ENCODE measurements at places on chromosomes 11 and 22. TPM values are rescaled to one million over a fixed set of nuclear protein-coding genes. Genes with fewer than 3 reads are reported as not detected.

DNA sequence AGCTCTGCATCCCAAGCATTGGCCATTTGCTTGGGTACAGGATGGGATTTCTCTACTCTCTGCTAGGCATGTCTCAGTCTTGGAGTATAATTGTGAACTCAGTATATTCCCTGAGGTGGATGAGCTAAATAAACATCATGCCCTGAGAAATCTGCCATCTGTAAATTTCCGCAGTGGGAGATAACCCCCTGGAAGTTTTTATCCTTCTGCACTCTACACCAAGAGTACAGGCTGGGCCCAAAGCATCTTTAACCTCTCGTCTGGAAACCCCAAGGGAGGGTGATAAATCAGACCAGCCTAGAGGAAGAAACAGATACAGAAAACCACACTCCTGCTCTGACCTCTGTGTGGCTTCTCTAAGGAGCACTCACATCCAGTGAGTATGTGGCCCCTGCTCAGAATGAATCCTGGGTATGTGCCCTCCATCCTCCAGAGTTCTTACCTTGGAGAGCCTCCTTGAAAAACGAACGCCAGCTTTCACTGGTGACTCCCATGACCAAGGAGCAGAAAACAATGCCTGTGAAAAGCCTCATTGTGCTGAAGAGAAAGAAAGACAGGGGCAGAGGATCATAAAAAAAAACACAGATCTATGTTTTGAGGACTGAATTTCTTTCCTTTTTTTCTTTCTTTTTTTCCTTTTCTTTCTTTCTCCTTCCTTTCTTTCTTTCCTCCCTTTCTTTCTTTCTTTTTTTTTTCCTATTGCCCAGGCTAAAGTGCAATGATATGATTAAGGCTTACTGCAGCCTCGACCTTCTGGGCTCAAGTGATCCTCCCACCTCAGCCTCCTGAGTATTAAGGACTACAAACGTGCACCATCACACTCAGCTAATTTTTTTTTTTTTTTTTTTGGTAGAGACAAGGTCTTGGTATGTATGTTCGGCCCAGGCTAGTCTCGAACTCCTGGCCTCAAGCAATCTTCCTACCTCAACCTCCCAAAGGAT lies 938 bp downstream of the SAA4 start:
- DNase-seq, result no peak

DNA sequence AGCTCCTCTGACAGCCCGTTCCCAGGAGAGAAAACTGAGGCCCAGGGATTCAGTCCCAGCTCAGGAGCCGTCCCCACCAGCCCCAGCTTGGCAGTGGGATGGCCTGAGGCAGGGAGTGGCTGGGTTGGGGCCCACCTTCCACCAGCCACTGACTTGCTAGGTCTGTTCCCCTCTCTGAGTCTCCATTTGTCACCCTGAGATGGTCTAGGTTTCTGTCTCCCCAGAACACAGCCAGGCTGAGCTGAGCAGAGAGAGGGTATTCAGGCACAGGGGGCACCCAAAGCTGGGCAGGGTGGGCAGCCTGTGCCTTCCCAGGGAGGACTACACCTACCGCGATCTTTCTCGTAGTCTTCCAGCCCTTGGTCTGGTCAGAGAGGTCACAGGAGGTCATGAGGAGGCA lies 95.7 kb downstream of the PDE2A start:
- peak; percentile 2 for DNase-seq

Gene MAML2
- total RNA-seq, result 41.8 TPM

GRCh38 chr11:131543389-131544025 lies 173.1 kb downstream of the NTM start:
- peak; percentile 45 for DNase-seq

DNA sequence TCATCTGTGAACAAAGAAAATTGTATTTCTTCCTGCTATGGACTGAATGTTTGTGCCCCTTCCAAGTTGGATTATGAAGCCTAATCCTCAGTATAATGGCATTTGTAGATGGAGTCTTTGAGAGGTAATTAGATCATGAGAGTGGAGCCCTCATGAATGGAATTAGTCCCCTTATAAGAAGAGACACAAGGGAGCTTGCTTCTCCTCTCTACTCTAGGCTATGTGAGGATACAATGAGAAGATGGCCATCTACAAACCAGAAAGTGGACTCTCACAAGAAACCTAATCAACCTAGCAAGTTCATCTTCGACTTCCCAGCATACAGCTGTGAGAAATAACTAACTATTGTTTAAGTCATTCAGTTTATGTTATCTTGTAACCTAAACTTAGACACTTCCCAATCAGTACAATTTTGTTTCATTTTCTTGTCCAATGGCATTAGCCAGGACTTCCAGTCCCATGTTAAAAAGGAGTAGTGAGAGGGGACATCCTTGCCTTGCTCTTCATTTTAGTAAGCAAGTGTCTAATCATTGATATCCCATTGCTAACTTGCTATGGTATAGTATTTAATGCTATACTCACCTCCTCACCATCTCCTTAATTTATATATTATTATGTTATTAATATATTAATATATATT lies 45.7 kb downstream of the PDGFD start:
- DNase-seq, result no peak

GRCh38 chr11:2726964-2727363 lies 27.2 kb upstream of the KCNQ1OT1 start:
- no peak for DNase-seq

- DNase-seq, result no peak
These were observed 581.0 kb upstream of the CHORDC1 start for GRCh38 chr11:90803831-90804230.

Gene C22orf23
- 1.1 TPM for total RNA-seq

- DNase-seq, result no peak
These were observed 83.7 kb downstream of the CADM1 start for GRCh38 chr11:115420505-115420904.

DNA sequence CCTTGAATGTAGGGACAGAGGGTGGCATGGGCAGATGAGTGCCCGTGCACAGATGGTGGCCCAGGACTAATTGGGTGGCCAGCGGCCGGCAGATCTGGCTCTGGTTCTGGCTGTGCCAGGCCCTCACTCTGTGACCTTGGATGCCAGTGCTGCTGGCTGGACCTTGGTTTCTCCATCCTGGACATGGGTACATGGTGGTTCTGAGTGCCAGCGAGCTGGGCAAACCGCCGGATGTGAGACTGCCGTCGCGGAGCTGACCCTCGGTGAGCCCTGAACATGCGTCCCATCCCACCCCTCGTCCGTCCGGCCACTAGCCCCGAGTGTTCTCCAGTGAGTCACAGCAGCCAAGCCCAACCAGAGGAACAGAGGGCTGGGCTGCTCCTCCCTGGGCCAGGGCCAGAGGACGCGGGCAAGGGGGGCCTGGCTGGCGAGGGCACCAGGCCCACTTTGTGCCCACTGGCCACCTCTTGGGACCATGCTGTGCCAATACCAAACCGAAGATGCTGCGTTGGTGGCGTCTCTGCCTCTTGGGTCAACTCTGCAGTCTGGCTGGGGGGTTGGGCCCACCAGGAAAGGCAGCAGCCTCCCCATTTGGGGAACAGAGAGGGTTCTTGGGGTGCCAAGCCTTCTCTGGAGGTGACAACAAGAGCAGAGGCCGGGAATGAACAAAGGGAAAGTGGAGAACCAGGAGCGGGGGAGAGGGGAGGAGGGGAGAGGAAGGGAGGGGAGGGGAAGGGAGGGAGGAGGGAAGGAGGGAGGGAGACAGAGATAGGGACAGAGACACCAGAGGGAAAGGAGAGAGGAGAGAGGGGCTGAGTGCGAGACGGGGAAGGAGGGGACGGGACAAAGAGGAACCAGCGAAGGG lies 10.7 kb downstream of the LSP1 start:
- DNase-seq, result peak; percentile 84

DNA sequence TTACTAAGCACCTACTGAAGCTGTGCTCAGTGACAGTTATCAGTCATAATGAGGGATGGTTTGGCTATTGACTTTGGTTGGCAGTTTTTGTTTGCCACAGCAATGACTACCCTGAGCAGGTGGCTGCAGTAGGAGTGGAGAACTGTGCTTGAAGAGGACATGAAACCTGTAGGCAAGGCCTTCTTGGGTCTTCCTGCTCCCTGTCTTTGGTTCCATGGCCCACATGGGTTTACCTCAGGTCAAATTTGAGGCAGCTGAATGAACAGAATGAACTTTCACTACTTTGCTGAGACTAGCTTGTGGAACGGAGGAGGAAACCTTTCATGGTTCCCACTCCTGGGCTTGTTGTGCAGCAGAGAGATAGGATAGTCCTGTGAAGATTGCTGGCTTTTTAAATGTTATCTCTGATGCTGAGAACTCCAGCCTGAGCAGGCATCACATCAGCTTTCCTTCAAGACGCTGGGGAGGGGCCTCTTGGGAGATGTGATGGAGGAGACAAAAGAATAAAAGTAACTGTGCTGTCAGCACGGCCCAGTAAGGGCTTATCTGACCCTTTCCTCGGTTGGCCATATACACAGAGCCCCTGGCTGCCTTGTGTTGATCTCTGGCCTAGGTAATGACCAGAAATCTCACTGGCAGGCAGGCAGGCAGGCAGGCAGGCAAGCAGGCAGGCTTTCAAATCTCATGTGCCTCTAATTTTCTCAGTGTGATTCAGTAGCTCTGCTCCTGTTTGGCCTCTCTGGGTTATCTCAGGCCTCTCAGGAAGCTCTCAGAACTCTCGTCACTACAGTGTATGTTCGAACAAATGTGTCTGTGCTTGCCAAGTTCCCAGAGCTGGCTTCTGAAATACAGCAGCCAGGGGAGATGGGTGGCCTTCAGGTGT lies 12.0 kb downstream of the STIM1 start:
- DNase-seq, result peak; percentile 31

Gene APOA5
- 0.77 TPM for total RNA-seq

DNA sequence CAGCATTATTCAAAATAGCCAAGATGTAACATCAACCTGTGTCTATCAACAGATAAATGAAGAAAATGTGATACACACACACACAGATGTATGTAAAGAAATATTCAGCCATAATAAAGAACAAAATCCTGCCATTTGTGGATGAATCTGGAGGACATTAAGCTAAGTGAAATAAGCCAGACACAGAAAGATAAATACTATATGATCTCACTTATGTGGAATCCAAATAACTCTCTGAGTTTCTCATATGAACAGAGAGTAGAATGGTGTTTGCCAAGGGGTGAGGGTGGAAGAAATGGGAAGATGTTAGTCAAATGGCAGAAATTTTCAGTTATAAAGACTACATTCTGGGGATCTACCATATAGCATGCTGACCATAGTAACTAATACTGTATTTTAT lies 224.2 kb downstream of the GUCY1A2 start:
- no peak for DNase-seq

Gene PHF5A
- total RNA-seq, result 28.9 TPM

Gene CASP5
- total RNA-seq, result 2.1 TPM

- DNase-seq, result peak; percentile 76
These were observed 393.5 kb downstream of the BUD13 start for GRCh38 chr11:116379185-116379828.

Gene HEPHL1
- not detected for total RNA-seq

- no peak for DNase-seq
These were observed 233.8 kb upstream of the NCAM1 start for GRCh38 chr11:112727341-112727841.

Gene CARD16
- total RNA-seq, result 31.6 TPM

GRCh38 chr11:111879637-111879960 lies 258 bp downstream of the CFAP68 start:
- DNase-seq, result no peak

DNA sequence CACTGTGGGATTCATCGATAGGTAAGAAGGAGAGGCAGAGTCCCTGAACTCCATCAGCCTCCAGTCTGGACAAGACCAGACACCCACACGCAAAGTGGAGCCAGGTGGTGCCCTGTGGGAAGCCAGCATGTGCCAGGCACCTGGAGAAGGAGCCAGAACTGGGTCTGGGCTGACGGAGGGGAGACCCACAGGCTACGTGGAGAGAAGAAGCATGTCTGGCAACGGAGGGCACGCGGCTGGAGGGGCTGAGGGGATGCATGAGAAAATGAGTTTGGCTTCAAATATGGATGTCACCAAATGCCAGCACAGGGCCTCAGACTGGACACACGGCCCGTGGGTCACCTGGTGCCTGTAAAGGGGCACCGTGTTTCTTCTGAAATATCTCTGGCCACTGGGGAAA lies 55.7 kb downstream of the LINC01488 start:
- no peak for DNase-seq

GRCh38 chr11:62245271-62245753 lies 3.3 kb downstream of the SCGB1D2 start:
- peak; percentile 56 for DNase-seq

- peak; percentile 14 for DNase-seq
These were observed 224.5 kb downstream of the KIRREL3 start for GRCh38 chr11:126776119-126776518.

Gene MIOX
- total RNA-seq, result not detected

DNA sequence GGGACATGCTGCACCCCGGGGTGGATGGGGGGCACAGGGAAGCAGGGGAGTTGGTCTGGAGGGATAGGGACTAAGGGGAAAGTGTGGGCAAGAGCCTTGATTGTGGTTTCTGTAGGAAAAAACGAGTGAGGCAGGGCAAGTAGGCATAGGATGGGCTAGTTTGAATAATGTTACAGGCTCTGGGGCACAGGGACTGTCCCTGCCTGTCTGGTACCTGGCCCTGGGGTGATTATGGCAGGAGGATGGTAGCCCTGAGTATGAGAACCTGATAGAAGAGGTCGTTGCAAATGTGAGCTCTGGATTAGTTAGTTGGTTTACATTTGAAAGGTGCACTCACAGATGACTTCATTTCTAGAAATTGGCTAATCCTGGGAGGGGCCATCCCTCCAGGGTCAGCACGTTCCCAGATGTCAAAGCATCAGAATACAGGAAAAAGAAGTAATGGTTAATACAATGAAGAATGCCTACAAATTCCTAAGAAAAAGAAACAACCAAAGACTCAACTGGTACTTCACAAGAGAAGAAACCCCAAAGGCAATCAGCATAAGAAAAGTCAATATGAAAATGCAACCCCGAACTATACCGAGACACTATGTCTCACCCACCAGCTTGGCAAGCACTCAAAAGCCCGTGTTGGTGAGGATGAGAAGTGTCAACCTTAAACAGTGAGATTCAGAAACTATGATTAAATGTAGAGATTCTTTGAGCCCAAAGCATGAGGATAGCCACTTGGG lies 11.3 kb upstream of the SMIM38 start:
- DNase-seq, result no peak

DNA sequence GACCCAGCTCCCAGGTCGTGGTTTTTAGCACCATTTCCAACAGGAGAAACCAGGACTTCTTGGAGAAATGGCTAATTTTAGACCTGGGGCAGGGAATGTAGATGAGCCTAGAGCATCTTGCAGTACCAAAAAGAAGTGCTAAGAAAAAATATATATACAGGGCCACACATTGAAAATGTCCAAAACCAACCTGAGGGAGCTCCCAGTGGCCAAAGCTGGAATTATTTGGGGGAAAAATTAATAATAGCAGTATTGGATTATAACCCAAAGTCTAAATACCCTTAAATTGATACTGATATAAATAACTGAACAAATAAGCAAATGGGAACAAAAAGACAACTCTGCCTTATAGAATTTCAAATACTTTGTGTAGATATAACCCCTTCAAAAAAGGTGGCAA lies 108.0 kb downstream of the PARVA start:
- DNase-seq, result no peak

DNA sequence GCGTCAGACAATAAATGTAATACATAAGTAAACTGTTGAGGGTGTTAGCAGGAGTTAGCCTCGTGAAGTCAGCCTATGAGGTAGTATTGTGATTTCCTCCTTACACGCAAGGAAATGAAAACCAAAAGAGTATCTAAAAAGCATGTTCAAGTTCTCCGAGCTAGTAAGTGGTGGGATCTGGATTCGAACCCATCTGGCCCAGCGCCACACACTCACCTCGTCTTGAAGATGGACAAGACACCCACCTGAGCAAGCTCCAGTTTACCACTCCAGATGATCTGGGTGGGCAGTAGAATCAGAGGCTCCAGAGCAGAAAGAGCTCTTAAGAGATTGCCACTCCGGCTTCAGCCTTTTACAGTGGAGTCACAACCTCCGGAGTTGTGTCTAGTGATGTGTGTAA lies 140.3 kb downstream of the PKNOX2 start:
- no peak for DNase-seq

- no peak for DNase-seq
These were observed 46.1 kb downstream of the ARFGAP2 start for GRCh38 chr11:47130543-47130942.
